Suprapubic skin (tissue), 4 donors: ENCODE measurements at places on chromosomes 16 and 17.
A peak's percentile ranks its signal among the peaks of the same experiment; 100 is the strongest.

GRCh38 chr16:84737192-84738011 lies 37.6 kb downstream of the USP10 start:
- no peak for DNase-seq

DNA sequence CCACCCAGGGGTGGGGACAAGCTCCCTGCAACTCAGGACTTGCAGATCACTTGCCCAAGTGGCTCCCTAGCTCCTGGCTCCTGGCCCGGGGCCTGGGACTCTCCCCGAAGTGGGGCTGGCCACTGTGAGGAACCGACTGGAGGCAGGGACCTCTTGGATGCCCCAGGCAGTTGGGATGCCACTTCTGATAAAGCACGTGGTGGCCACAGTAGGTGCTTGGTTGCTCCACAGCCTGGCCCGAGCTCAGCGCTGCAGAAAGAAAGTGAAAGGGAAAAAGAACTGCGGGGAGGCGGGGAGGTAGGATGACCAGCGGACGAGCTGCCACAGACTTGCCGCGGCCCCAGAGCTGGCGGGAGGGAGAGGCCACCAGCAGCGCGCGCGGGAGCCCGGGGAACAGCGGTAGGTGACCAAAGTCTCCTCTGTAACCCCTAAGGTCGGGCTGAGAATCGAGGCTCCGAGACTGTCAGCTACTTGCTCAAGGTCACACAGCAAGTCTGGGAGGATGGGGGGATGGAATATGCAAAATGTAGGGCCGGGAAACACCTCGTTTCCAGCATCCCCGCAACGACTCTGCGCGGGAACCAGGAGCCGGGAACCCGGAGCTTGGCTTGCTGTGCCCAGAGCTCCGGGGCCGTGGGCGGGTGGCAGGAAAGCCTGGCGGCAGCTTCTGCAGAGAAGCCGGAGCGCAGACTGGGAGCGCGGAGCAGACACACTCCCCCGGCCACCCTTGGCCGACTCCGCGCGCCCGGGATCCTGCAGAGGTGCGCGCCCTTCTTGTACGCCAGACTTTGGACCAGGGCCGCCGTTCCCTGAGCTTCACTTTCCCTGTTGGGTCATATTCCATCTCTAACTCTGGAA lies 1.9 kb downstream of the CIITA start:
- peak; percentile 84 for DNase-seq

- DNase-seq: no peak
These were observed at the start of gene ORAI3 for GRCh38 chr16:30948667-30949649. TSS of gene ORAI3 (plus strand) at chr16:30949068. CDS start at chr16:30949290, 222 bp downstream.

DNA sequence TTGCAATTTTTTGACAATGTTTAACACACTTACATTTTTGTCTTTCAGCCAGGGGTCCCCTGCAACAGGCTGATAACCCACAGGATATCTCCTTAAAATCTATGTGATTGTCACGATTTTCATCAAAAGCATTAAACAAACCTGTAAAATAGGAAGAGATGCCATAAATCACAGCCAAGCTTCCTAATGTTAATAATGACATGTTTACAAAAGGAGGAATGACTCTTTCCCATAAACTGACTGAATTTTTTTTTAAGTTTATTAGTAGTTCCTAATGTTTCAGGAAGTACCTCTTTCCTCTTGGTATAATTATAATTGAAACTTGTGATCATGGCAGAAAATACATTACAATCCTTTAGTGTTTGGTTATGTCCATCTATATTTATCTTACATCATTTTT lies 119.6 kb downstream of the CA4 start:
- DNase-seq: no peak

GRCh38 chr17:5874486-5874885 lies 195.7 kb upstream of the WSCD1 start:
- no peak for DNase-seq

- no peak for DNase-seq
These were observed 13.2 kb downstream of the CA7 start for GRCh38 chr16:66857437-66857836.

- peak; percentile 37 for DNase-seq
These were observed 15.0 kb downstream of the GAA start for GRCh38 chr17:80116276-80116920.

GRCh38 chr17:1059131-1059795 lies 62.3 kb downstream of the TIMM22 start:
- DNase-seq: no peak

GRCh38 chr17:58539698-58540097 lies 25.3 kb upstream of the MTMR4 start:
- no peak for DNase-seq

DNA sequence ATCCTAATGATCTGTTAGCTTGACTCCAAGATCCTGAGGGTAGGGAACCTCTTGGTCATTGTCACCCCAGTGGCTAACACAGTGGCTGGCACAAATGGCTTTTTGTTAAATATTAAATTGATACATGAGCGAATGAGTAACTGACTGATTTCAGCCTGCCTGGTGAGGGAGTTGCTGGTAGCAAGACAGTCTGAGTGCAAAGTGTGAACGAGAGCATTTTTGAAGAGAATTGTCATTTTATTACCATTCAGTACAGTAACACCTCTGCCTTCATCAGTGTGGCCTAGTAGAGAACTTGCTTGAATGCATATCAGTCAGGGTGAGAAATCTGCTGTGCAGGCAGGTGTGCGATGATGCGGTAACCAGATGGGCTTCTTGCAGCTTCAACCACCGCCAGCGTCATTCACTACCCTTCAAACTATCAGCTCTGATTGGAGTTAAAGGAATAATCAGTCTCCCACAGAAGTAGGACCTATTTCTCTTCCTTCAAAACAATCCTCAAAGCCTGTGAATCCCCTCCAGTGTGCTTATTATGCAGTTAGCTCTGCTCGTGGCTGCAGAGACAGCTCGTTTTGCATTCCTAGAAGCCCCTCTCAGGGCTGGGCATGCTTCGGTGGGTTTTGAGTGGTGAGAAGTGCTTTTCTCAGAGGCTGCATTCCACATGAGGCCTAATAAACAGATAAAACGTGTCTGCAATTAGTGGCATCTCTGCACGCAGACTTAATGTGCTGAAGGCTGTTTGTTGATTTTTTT lies 29.0 kb downstream of the HEXIM2 start:
- DNase-seq: no peak

- peak; percentile 41 for DNase-seq
These were observed 186.0 kb downstream of the COPRS start for GRCh38 chr17:31673076-31673475.

DNA sequence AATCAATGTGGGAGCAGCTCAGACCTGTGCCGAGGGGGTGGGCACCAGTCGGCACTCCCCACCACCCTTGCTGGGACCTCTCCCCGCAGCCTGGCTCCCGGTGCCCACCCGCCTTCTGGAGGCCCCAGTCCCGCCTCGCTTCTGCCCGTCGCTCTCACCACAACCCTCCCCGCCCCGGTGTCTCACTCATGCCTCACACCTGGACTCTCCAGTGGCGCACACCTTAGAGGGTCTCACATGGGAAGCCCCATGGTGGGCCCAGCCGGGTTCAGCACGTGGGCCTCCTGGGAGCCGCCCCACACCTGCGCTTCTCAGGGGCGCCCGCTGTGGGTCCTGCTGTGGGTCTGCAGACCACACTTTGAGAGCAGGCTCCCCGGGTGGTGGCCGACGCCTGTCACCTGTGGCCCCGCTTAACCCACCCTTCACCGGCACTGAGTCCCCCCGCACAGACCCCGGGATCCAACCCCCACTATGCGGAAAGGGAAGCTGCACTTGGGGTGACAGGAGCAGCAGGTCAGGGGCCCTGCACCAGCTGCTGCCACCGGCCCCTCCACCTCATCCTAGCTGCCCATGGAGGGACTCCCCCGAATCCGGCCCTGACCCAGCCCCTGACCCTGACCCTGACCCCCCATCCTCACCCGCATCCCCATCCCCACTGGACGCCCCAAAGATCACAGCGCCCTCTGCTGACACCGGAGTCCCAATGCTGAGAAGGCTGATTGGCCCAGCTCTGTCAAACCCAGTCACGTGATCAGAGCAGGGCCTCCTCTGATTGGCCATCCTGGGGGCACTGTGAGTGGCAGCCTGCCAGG lies 27.4 kb upstream of the SLC38A10 start:
- DNase-seq: no peak

DNA sequence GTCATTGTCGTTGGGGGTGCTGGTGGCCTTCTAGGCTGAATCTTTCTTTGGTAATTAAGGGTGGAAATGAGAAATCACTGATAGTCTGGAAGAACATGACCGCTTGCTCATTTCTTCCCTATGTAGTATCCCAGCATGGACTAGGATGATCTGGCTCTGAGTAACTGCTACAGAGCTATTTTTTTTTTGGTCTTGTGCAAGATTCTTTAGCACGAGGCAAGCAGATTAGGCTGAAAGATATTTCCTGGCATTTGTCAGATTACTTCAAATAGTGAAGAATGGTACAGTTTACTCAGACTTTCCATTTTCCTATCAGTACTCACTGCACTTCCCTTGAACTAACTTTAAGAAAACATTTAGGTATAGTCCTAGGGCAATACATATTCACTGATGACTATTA lies 89.0 kb downstream of the SYCE1L start:
- no peak for DNase-seq

DNA sequence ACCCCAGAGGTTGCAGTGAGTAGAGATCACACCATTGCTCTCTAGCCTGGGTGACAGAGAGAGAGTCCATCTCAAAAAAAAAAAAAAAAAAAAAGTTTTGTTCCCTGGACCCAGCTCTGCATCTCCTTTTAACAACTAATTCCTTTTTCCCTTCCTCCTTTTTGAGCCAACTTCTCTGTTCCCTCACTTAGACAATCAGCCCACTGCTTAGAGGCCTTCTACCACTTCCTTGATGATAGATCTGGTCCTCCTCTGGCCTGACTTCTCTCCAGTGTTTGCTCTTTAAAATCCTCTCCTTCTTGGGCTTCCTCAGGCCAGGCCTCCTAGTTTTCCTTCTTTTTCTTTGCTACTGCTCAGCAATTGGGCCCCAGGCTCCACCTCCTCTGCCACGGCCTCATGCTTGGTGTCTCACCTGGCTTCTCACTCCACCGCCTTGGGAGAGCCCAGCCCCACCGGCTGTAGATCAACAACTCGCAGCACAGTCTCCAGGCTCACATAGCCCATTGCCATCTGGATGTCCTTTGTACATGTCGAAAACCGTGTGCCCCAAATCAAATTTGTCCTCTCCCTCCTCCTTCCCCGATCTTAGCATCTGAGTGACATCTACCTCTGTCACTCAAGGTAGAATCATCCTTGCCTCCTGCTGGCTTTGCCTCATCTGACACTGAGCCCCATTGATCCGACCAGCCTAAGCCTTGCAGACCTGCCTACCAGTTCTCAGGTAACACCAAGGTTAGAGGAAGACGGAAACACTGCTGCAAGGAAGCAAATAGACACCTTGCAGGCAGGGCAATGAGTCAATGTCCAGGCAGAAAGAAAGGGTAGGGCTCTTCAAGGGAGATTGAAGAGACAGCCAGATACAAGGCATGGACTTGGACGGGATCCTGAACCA lies 17.4 kb downstream of the ARHGAP27 start:
- no peak for DNase-seq

DNA sequence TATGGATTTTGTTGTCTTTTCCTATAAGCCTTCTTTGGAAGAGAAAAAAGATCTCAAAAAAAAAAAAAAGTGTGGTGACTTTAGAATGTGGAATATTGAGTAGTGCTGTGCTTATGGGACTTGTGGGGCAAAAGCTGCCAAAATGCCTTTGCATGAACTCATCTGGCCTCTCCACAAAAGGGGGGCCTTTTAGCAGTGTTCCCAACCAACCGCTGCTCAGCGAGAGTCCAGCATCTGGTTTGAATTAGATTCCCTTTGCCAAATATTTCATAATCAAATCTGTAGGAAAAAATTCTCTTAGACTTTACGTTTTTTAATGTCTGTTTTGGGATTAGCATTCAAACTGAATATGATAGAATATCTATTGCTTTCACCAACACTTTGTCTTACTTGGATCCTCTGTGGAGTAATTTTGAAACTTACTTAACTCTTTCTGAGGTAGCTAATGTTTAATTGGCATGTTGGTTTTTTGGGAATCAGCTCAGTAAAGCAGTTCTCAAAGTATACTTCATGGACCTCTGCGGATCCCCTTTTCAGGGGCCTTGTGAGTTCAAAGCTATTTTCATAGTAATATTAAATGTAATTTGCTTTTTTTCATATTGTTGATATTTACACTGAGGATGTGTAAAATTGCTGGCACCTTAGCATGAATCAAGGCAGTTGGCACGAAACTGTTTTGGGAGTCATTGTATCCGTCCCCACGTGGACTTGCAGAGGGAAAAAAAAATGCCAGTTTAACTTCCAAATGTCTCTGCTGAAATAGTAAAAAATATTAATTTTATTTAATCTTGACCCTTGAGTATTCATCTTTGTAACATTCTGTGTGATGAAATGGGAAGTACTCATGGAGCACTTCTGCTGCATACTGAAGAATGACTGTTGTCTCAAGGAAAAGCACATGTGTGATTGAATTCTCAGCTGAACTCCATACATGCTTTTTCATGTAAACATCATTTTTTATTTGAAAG lies 34.7 kb upstream of the VPS4A start:
- DNase-seq: no peak

GRCh38 chr16:51907680-51908079 lies 639.3 kb downstream of the TOX3 start:
- DNase-seq: no peak

DNA sequence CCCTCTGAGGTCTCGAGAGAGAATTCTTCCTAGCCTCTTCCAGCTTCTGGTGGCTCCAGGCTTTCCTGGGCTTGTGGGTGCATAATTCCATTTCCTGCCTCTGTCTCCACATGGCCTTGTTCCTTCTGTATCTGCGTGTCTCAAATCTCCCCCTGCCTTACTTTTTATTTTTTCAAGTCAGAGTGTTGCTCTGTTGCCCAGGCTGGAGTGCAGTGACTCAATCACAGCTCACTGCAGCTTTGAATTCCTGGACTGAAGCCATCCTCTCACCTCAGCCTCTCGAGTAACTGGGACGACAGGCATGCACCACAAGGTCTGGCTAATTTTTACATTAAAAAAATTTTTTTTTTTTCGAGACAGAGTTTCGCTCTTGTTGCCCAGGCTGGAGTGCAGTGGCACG lies 120.6 kb downstream of the SHISA9 start:
- DNase-seq: no peak

- DNase-seq: no peak
These were observed 17.7 kb downstream of the SLC16A3 start for GRCh38 chr17:82246365-82247181.

- DNase-seq: peak; percentile 59
These were observed 4.7 kb downstream of the NOD2 start for GRCh38 chr16:50697881-50698767.
